ENCODE measurements at places on chromosomes 1 and 21.

GRCh38 chr1:72000809-72001208, 281.5 kb downstream of the NEGR1 start:
- DNase-seq, result no peak

DNA sequence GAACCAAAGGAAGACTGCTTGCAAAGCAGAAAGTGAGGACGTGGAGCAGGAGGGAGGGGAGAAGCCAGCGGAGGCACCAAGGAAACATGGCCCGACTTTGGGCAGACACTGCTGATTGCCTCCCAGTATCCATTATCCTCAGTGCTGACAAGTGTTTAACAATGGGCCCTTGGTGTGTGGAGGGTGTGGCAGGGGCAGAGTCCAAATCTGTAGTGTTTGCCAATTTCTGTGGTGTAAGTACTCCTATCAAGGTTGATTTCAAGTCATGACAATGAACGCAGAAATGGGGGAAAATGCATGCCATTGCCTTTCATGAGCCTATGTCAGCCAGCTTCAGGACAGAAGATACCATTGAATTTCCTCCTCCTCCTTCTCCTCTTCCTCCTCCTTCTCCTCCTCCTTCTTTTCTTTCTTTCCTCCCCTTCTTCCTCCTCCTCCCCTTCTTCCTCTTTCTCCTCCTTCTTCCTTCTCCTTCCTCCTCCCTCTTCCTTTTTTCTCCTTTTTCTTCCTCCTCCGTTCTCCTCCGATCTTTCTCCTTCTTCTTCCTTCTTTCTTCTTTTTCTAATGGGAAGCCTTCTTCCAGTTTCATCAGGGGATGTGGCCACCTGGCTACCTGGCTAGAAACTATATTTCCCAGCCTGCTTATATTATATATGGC, 10.3 kb upstream of the PHC2 start:
- DNase-seq, result no peak

DNA sequence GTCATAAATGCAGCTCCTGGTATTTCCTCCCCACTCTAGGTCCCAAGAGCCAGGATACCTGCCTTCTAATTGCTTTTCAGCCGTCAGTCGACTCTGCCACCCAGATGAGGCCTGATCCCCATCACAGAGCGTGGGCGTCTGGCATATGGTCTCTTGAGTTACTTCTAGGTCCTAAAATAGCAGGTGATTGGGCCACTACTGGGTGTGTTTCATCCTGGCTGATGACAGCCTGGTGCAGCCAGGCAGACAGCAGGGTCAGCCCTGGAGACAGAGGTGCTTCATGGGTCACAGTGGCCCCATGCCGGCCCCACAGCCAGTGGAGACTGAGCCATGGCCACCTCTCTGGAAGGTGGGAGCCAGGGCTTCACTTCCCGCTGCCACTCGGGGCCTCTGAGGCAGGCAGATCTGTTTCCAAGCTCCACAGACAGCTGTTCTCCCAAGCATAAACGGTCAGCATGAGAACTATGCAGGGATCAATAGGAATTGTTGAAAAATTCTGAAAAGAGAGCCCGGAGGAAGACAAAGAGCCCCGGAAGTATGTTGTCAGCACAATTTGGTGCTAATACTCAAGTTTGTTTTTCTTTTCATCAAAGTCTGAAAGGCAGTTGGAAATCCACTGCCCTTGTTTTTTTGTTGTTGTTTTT, 83.0 kb downstream of the MAN1C1 start:
- no peak for DNase-seq

- peak; percentile 32 for DNase-seq
Observed at GRCh38 chr1:236759252-236759859, 35.7 kb upstream of the MTR start.

- no peak for DNase-seq
Observed at GRCh38 chr1:19426294-19427086, 58.8 kb downstream of the CAPZB start.
